Hematopoietic multipotent progenitor cell treated with erythropoietin and hydrocortisone succinate and interleukin-3 and kit ligand, for 4 days (in vitro differentiated cells): ENCODE measurements at places on chromosomes 5 and 9.
A peak's percentile ranks its signal among the peaks of the same experiment; 100 is the strongest.

DNA sequence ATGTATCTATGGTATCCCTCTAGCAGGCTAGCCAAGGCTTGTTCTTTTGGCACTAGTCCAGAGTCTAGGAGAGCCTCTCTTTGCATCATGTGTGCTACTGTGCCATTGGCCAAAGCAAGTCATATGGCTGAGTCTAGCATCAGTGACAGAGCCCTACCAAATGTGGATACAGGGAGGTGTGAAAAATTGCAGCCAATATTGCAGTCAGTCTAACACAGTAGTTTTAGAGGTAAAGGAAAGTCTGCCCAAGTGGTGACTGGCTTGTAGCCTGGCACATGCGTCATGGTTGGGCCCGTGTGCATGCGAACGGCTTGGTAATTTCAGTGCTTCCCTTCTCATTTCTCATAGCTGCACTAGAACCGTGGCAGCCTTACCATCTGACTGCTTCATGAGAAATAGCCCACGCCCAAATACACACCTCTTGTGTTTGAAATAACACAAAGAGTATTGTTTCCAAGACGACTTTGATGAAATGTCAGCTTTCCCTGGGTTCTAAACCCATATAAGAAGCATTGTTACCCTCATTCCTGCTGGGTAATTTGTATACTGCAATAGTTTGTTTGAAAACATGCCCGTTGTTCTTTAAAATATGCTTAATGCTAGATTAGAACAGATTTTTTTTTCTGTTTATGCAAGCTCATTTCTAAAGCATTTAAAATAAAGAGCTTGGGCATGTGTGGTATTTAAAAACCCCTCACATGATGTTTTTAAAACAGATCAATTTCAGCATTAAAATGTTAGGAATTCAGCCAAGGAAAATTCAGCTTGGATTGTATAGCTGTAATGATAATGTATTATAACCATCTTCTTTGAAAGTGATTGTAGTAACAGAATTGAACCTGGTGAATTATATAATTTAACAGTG, 113.2 kb downstream of the TLE4 start:
- no peak for DNase-seq

- DNase-seq, result no peak
Observed at GRCh38 chr9:98107926-98108325, 11.1 kb downstream of the TRIM14 start.

DNA sequence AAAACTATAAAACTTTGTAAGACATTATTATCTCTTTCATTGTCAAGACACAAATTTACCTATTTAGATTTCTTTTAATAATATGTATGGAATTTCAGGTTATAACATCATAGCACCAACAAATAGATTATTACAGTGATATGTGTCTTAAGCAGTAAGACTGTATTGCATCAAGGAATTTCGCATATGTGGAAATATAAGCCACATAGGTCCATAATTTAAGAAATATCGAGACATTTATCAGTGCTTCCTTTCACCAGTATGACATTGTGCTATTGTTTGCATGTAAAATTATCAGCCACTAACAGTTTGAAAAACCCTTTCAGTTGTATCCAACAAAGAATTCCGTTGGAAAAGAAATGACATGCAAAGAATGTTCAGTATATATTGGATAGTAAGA, 186.7 kb upstream of the RASA1 start:
- DNase-seq, result no peak

DNA sequence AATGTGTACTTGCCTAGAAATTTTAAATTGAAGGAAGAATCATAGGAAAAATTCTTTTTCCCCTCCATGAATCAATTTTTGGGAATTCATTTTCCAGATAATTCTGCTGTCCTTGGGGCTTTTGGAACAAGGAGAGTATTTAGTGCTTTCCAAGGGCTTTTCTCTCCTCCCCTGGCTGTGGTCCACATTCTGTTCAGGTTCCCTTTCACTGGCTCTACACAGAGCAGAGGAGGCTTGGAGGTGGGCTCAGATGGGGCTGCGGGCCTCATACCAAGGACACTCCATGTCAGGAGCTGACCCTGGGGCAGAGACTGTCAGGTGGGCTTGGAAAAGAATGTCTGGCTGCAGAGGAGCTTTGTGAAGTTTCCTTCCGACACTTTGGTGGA, 128.1 kb downstream of the GADD45G start:
- DNase-seq, result no peak

DNA sequence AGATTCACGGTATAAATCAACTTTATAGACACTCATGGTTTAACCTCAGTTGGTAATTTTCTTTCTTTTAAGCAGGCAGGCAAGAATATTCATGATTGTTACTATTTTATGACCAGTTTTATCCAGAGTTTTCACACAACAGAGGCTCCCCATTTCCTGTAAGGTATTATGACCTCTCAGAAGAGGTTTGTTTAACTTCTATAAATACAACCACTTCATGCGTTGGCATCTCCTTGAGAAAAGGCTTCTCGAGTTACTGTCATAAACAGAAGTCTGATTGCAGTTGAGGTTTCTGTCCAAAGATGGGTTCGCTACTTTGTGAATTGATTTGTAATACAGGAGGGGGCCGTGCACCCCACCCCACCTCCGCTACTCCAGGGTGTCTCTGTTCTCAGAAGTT, 55.3 kb downstream of the ENTREP1 start:
- DNase-seq, result no peak

- DNase-seq, result no peak
Observed at GRCh38 chr5:81253875-81254274, 20.8 kb downstream of the CKMT2 start.

DNA sequence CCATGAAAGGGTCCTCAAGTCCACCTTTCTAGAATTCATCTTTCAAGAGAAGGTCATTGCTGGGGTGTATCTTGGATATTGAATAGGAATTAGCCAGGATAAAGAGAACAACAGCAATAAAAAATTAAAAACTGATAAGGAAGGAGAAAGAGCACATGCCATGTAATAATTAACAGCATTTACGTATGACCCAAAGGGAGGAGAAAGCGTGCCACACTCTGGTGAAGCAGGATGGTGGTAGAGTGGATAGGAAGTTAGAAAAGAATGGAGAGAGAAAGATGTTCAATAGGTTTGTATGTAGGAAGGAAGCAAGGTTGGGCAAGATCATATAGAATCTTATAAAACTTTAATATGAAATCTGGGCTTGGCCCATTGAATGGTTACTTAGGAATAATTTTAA, 751.5 kb downstream of the MAT2B start:
- DNase-seq, result no peak

- peak; percentile 96 for DNase-seq
Observed at GRCh38 chr5:180049185-180049548, 22.4 kb downstream of the RNF130 start.

GRCh38 chr5:21694567-21694966, 1158.6 kb downstream of the CDH12 start:
- no peak for DNase-seq

- no peak for DNase-seq
Observed at GRCh38 chr5:103889500-103890209, 327.1 kb upstream of the NUDT12 start.

DNA sequence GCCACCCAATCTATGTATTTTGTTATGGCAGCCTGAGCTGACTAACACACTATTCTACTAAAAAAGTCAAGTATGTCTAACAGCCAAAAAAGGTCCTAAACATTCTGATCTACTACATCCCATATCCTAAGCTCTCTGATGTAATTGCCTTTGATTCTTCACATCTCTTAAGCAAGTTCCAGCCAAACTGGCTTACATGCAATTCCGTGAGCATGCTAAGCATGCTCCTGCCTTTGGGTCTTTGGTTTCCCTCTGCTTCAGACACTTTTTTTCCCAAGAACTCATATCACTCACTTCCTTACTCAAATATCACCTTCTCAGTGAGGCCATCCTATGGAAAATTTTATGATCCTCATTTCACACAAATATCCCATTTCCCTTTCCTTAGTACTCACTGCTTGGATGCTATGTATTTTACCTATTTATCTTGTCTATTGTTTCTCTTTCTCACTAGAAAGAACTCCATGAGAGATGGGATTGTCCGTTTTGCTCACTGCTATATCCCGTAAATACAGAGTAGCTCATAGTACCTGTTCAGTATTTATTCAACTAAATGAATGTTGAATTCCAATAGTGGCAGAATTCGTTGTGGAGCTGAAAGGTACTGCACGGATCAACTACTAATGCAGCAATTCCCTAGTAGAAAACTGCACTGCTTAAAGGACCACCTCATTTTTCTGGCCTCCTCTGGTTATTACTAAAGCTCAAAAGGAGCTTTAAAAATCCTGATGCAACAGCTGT, 2.3 kb upstream of the SLC12A2 start:
- DNase-seq, result no peak

DNA sequence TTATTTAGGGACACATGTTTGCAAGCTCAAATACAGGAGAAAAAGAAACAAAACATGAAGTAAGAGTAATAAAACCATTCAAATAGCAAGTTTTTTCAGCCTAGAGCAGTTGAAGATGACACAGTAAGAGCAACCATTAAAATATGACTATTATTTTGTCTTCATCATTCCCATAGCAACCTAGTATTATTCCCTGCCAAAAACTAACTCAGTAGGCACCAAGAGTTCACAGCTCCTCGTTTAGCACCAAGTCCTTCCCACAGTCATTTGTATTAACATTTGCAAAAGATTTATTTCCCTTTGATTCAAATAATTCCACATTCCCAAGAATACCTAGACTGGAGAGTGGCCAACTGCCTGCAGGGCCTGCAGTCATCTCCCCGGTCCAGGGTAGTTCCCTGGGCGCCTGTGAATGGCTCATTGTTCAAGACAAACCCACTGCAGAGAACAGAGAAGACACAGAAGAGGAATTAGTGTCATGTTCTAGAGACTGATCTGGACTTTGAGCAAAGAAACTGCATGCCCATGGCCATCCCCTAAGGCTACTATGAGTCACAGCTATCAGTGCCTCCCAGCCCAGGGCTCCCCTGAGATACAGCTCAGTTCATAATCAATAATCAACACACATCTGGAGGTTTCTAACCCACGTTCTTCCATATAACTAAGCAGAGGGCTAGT, 139.1 kb upstream of the MAP3K1 start:
- peak; percentile 64 for DNase-seq

- peak; percentile 89 for DNase-seq
Observed at GRCh38 chr5:57298985-57299491, 125.2 kb downstream of the GPBP1 start.

DNA sequence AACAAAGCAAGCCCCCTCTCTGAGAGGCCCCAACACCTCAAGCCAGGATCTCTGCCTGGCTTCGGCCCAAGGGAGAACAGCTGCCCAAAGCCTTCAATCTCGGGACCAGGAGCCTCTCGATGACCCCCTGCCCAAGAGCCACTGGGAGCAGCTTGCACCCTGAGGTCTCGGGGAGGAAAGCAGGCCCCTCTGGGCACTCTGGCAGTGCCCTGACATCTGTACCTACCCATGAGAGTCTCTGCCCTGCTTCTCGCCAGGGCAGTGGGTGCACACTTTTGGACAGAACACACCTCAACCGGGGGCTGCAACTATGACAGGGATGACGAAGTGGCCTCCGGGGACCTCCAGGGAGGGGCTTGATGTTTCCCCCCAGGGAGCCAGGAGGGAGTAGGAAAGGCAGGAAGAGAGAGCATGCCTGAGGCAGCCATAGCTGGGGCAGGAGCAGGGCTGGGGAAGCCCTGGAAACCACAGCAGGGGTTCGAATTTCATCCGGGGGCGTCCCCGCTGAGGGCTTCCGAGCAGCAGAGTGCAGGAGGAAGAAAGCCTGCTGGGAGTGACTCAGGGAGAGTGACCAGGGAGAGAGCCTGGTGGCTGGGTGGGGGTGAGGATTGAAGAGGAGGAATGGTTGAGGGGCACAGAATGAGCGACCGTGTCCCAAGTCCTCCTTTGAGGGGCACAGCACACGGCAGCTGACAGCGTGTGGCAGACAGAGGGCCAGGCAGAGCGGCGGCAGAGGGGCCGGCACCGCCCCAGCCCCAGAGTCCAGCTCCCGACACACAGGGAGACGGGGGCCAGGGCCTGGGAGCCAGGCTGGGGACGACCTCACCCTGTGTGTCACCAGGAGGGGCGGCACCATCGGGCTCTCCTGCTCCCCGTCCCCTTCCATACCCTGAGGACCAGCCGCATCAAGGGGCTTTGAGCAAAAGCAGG, 1.8 kb downstream of the LPCAT1 start:
- DNase-seq, result no peak

GRCh38 chr5:150710165-150710564, 9.3 kb upstream of the RBM22 start:
- peak; percentile 48 for DNase-seq

DNA sequence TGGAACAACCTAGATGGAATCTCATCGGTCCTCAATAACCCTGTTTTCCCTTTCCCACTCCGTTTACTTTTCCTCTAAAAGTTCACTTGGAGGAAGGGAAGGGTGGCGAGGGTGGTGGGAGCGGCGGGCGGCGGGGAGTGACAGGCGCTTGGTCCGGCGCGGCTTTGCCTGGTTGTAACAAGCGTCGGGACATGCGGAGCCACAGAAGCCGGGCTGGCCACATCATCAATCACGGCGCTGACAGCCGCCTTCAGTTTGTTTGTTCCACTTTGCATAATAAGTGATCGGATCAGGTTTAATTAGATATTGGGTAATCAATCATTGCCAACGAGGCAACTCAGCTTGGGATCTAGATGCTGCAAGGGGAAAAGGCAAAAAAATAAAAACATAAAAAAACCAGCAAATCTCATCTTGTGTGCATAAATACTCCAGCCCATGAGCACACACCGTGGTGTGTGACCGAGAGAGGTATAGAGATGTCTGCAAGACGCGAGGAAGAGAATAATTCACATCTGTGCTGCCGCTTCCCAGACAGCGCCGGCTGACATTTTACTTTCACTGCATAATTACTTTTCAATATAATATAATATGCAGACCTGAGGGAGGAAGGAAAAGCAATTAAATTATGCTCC, 396.2 kb upstream of the IRX4 start:
- DNase-seq, result no peak

- DNase-seq, result peak; percentile 17
Observed at GRCh38 chr5:72559866-72560766, 52.9 kb upstream of the ZNF366 start.

DNA sequence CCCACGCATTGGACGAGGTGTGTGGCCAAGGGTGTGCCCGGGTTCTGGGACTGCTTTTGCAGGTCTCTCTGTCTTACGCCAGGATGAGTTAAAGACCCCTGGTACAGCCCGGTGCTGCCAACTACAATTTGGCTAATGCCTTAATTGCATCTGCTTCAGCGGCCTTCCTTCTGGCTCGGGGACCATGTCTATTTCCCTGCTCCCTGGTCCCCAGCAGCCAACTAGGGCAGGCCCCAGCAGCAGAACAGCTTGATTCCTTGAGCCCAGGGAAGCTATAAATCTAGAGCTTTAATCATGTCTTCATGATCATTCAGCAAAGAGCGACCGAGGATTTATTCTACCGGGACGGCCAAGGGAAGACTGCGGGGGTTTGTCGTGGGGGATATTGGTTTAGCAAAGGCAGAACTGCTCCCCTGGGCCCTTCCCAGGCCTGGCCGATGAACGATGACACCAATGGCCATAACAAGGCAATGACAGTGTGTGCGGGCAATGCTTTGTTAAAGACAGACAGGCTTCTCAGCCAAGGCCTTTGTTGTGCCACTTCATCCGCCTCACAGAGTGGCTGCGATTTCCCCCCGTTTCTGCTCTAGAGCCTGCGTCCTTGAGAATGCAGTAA, 51.4 kb downstream of the CFAP77 start:
- no peak for DNase-seq

- DNase-seq, result peak; percentile 20
Observed at GRCh38 chr9:95434116-95435073, 82.4 kb downstream of the PTCH1 start.

- DNase-seq, result peak; percentile 89
Observed at GRCh38 chr5:923281-923873, 30.7 kb downstream of the TRIP13 start.

- peak; percentile 83 for DNase-seq
Observed at GRCh38 chr5:40904205-40904993, 4.9 kb upstream of the C7 start.

GRCh38 chr9:80699511-80699998, 989.8 kb downstream of the TLE1 start:
- DNase-seq, result no peak
